ENCODE measurements at places on chromosomes 7 and 10.

DNA sequence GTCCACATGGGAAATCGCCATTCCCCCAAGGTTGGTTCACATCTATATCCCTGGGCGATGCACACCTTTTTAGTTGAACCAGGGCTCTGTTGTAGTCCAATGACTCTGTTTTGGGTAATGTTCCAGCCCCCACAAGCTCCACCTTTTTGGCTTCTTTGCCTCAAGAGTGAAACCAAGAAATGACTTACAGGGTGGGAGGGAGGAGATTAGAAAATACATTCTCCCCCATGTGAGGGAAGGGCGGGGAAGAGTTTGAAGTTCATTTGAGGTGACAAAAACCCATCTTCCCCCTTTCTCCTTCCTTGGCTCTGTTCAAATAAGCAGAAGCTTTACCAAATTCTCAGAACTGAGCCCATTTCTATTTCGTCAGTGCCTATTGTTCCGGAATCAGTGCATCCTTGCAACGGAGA lies 82.8 kb downstream of the GATA3 start:
- H3K4me3 ChIP-seq = no peak overlapping the region
- no peaks in the 10 kb centered on the region for H3K27me3 ChIP-seq
- H3K36me3 ChIP-seq = no peaks in the 10 kb centered on the region

DNA sequence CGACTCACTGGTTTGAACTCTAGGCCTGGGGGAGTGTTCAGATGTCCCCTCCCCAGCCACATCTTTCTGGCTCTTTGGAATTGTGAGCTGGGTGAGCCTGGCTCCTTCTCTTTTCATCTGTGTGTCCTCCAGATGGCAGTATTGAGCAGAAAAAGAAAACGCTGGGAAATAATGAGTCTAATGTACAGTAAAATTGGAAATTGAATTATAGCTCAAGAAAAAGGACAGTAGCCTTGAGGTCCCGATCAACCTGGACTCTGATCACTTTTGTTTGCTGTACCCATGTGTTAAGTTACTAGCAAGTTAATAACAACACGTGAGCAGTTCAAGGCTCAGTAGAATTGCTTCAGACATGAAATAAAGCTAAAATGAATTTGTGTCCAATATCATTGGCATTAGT lies 77.9 kb downstream of the SNX10 start:
- H3K4me3 ChIP-seq = no peak overlapping the region
- no peaks in the 10 kb centered on the region for H3K36me3 ChIP-seq
- no peak for DNase-seq
- H3K27me3 ChIP-seq = peaks cover 2% of the 10 kb centered on the region

DNA sequence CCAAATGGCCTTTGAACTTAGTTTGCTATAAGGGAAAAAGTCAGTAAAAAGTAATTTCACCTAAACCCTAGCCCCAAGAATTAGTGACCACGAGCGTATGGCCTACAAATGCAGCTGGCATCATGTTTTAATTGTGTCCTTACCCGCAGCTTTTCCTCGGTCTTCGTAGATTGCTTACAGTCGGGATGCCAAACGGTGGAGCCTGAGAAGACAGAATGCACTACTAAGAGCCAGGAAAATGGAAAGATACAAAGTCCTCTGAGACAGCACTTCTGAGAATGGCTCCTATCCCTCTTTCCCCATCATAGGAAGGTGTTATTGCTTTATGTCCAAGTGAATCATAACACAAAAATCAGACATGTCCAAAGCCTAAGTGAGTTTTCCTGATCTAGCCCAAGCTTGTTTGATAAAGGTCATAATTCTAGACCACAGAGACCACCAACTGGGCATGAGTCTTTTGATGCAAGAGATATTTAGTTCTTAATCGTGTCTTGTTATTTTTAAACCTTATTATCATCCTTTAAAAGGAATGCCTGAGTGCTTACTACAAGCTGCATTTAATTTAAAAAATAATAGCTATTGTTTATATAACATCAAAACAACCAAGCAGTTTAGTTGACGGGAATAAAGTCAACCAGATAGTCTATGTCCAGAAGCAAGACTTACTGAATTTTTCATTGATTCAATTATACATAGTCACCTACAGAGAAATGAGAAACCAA lies 83.7 kb upstream of the AFAP1L2 start:
- no peaks in the 10 kb centered on the region for H3K4me1 ChIP-seq
- DNase-seq = no peak
- H3K36me3 ChIP-seq = peaks cover 4% of the 10 kb centered on the region
- H3K27me3 ChIP-seq = no peaks in the 10 kb centered on the region
- H3K4me3 ChIP-seq = no peak overlapping the region
- no peak overlapping the region for H3K27ac ChIP-seq

- H3K36me3 ChIP-seq = no peaks in the 10 kb centered on the region
- no peak for DNase-seq
- H3K27me3 ChIP-seq = no peaks in the 10 kb centered on the region
- peaks cover 13% of the 10 kb centered on the region for H3K4me1 ChIP-seq
- H3K4me3 ChIP-seq = no peak overlapping the region
These were observed 12.8 kb upstream of the CRHR2 start for GRCh38 chr7:30694774-30695721.

DNA sequence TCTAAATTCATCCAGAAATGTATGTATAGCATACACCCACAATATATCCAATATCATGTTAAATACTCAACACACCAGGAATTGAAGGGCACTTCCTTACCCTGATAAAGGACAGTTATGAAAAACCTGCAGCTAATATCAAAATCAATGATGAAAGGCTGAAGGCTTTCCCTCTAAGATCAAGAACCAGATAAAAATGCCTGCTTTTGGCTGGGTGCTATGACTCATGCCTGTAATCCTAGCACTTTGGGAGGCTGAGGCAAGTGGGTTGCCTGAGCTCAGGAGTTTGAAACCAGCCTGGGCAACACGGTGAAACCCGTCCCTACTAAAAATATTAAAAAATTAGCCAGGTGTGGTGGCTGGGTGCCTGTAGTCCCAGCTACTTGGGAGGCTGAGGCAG lies 21.6 kb upstream of the UPP1 start:
- no peaks in the 10 kb centered on the region for H3K4me1 ChIP-seq
- no peak overlapping the region for H3K4me3 ChIP-seq
- no peaks in the 10 kb centered on the region for H3K27me3 ChIP-seq
- DNase-seq = no peak

DNA sequence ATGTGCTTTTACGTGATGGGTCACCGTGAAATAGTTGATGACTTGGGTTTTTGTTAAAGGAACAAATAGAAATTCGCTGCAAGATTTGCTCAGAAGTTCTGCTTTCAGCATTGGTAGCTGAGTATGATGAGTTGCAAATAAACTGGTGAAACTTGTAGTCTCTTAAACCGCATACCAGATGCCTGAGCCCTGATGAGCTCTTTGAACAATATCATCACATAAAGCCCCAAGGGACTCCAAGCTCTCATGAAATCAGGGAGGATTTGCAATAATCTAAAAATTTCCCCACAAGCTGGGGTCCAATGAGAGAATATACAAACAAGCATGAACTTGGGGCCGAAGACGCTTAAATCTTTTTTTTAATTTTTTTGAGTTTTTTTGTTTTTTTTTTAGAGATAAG lies 312.4 kb downstream of the CALN1 start:
- no peaks in the 10 kb centered on the region for H3K27me3 ChIP-seq
- DNase-seq = no peak
- H3K27ac ChIP-seq = no peak overlapping the region

DNA sequence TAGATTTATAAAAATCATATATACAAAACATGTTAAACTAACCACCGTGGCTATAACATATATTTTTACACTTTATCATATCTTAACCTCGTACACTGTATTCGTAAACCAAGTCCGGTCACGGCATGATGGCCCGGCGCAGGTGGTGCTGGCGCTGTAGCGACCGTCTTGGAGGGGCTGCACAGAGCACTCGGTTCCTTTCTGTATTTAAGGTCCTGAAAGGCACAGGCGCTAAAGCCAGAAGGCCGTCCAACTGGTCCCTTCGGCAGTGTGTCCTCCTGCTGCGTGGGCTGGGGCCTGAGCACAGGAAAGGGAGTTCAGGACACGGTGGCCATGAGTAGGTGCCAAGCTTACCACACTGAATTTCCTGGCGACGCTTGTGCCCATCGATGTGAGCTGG lies 33.8 kb downstream of the AMZ1 start:
- H3K27ac ChIP-seq = no peak overlapping the region
- H3K4me3 ChIP-seq = no peak overlapping the region
- peaks cover 13% of the 10 kb centered on the region for H3K4me1 ChIP-seq
- DNase-seq = peak; percentile 28

DNA sequence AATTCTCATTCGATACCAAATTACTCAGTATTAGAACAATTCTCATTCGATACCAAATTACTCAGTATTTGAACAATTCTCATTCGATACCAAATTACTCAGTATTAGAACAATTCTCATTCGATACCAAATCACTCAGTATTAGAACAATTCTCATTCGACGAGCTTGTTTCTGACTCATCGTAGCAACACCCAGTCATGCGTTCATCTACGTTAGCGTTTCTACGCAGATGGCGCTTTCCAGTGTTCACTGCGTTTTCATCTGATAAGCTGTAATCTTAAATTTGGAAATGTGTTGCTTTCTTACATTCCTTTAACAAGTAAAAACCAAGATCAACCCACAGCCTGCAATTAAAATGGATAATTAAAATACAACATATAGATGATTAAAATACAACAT lies 276.3 kb downstream of the ZMYND11 start:
- H3K27ac ChIP-seq = no peak overlapping the region
- H3K4me1 ChIP-seq = no peaks in the 10 kb centered on the region
- no peaks in the 10 kb centered on the region for H3K27me3 ChIP-seq
- peaks cover 57% of the 10 kb centered on the region for H3K36me3 ChIP-seq
- no peak for DNase-seq

GRCh38 chr7:45103958-45104843 lies 7.3 kb downstream of the TBRG4 start:
- H3K27me3 ChIP-seq = no peaks in the 10 kb centered on the region
- DNase-seq = peak; percentile 53
- H3K27ac ChIP-seq = peak overlapping the region; percentile 63
- H3K36me3 ChIP-seq = peaks cover 100% of the 10 kb centered on the region

GRCh38 chr10:103232131-103232673 lies 13.5 kb upstream of the RPEL1 start:
- H3K4me1 ChIP-seq = peaks cover 21% of the 10 kb centered on the region
- H3K27ac ChIP-seq = peak overlapping the region; percentile 89
- no peak for DNase-seq
- no peaks in the 10 kb centered on the region for H3K27me3 ChIP-seq
- no peaks in the 10 kb centered on the region for H3K36me3 ChIP-seq
- no peak overlapping the region for H3K4me3 ChIP-seq

GRCh38 chr7:150368884-150369747 lies 494 bp downstream of the REPIN1 start:
- DNase-seq = peak; percentile 89
- peaks cover 55% of the 10 kb centered on the region for H3K4me1 ChIP-seq
- peak overlapping the region; percentile 99 for H3K27ac ChIP-seq
- no peaks in the 10 kb centered on the region for H3K27me3 ChIP-seq
- peak overlapping the region; percentile 97 for H3K4me3 ChIP-seq

DNA sequence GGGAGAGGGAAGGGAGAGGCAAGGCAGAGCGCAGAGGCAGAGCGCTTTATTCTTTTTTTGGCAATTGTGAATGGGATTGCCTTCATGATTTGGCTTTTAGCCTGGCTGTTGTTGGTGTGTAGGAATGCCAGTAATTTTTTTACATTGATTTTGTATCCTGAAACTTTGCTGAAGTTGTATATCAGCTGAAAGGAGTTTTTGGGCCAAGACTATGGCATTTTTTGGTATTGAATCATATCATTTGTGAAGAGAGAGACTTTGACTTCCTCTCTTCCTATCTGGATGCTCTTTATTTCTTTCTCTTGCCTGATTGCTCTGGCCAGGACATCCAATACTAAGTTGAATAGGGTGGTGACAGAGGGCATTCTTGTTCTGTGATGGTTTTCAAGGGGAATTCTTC lies 291.3 kb downstream of the REEP3 start:
- H3K4me1 ChIP-seq = no peaks in the 10 kb centered on the region
- H3K27me3 ChIP-seq = no peaks in the 10 kb centered on the region
- DNase-seq = no peak
- no peak overlapping the region for H3K27ac ChIP-seq
- H3K4me3 ChIP-seq = no peak overlapping the region
- no peaks in the 10 kb centered on the region for H3K36me3 ChIP-seq

GRCh38 chr10:44400541-44400940 lies 15.6 kb upstream of the CXCL12 start:
- no peak overlapping the region for H3K27ac ChIP-seq
- H3K36me3 ChIP-seq = no peaks in the 10 kb centered on the region
- H3K4me3 ChIP-seq = no peak overlapping the region
- H3K4me1 ChIP-seq = no peaks in the 10 kb centered on the region
- H3K27me3 ChIP-seq = no peaks in the 10 kb centered on the region
- no peak for DNase-seq

DNA sequence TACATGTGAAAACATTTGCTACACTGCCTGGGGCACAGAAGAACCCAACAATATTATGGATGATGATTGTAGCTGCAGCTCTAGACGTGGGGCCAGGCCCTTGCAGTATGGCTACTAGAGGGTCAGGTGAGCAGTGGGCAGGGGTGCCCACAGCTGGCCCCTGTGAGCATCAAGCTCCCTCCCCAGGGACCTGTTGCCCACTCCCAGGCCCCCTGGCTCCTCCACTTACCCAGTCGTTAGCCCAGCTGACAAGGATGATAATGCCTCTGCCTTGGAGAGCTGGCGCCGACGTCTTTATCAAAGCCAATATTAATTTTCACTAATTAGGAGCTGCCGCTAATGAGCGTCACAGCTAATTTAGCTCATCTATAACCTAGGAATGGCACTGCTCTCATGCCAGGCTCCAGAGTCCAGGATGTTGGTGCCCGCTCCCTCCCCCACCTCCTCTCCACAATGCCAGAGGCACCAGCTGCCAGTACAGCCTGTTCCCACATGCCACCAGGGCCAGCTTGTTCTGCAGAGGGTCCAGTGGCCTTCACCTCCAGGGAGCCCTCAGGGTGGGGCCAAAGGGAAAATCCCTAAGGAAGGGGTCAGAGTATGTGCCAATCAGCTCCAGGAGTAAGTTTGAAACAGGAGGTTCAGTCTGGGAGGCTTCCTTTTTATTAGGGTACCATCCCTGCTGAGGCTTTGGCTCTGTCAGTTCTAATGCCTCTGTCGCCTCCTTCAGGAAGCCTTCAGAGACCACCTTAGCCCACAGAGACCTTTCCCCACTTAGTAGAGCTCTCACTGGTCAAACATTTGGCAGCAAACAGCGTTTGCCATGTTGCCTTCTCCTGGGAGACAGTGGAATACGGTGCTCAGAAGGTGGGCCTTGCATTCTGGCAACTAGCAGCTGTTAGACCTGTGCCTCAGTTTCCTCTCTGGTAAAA lies 77.2 kb downstream of the CDH23 start:
- H3K27me3 ChIP-seq = no peaks in the 10 kb centered on the region
- peaks cover 7% of the 10 kb centered on the region for H3K4me1 ChIP-seq
- no peak overlapping the region for H3K4me3 ChIP-seq
- no peak overlapping the region for H3K27ac ChIP-seq
